Activated CD8-positive, alpha-beta T cell treated with anti-CD3 and anti-CD28 coated beads, Interleukin-2, amount 10 ng/mL, durations not matched to agents 7 days and 5 days (primary cell): ENCODE measurements at places on chromosomes 6 and 20. TPM values are rescaled to one million over a fixed set of nuclear protein-coding genes. Genes with fewer than 3 reads are reported as not detected.

RAET1L gene
- total RNA-seq, result not detected

LATS1 gene
- 33.2 TPM for total RNA-seq

TCP11 gene
- total RNA-seq, result not detected

PRSS16 gene
- 0.82 TPM for total RNA-seq

HRH3 gene
- not detected for total RNA-seq

SLC35B3 gene
- total RNA-seq, result 10.0 TPM

SAYSD1 gene
- total RNA-seq, result 11.8 TPM

PNLDC1 gene
- 0.57 TPM for total RNA-seq

LRRC1 gene
- 3.6 TPM for total RNA-seq

TRAPPC3L gene
- not detected for total RNA-seq

APCDD1L gene
- not detected for total RNA-seq

SH3BGRL2 gene
- 0.13 TPM for total RNA-seq

CRIP3 gene
- not detected for total RNA-seq

OPRM1 gene
- total RNA-seq, result not detected

PCK1 gene
- total RNA-seq, result not detected

SLC17A3 gene
- 0.21 TPM for total RNA-seq

CLPSL2 gene
- total RNA-seq, result not detected

MYB gene
- 8.2 TPM for total RNA-seq

BPIFA1 gene
- total RNA-seq, result not detected

DCDC2 gene
- total RNA-seq, result not detected

HLA-DQA2 gene
- total RNA-seq, result not detected

OR12D3 gene
- total RNA-seq, result not detected

GPR6 gene
- total RNA-seq, result not detected

GPLD1 gene
- total RNA-seq, result 0.45 TPM
